ENCODE measurements at places on chromosomes 6 and 20. TPM values are rescaled to one million over a fixed set of nuclear protein-coding genes. Genes with fewer than 3 reads are reported as not detected.

DNA sequence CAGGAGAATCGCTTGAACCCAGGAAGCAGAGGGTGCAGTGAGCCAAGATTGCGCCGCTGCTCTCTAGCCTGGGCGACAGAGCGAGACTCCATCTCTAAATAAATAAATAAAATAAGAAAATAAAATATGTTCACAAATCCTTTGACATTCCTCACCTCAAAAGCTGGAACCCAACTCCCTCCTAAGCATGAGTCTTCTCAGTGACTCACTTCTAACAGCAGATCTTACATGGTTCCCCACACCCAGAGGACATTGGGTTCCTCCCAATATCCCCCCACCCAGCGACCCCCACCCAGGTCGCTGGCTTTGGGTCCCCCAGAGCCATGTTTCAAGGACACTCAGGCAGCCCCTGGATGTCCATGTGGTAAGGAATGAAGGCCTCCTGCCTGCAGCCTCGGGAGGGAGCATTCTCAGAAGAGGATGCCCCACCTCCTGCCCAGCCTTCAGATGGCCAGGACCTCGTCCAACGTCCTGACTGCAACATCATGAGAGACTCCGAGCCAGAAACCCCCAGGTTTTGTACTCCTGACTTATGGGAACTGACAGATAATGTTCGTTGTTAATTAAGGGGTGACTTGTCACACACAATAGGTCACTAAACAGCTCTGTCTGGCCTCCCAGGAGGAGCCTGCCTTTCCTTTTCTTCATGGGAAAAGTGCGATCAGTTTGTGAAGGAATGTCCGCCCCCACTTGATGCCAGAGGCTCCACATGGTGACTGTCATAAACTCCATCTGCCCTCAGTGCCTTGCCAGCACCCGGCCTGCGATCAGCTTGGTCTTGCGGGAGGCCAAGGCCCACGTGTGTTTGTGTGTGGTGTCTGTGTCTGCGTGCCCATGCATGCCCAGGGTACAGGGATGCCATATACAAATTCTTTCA is 10.1 kb upstream of the GMEB2 start:
- DNase-seq = no peak

- DNase-seq = no peak
These were observed 11.6 kb upstream of the ARFGEF2 start for GRCh38 chr20:48909910-48910309.

DNA sequence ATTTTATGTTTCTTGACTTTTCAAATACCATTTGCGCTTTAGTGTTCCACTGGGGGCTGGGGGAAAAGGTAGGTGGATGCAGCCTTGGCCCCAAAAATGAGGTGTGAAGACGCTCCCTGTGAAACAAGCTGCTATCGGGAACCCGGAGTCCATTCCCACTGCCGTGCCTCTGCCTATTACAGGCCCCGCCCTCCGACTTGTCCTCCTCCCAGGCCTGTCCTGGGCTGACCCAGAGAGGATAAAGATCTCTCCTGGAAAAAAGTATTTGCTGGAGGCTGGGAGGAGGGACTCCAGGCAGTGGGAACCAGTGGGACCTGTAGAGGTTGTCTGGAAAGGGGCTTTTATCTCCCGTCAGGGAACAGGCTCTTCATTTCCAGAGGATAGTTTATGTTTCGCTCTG is 215.0 kb downstream of the SLC24A3 start:
- DNase-seq = peak; percentile 78

DNA sequence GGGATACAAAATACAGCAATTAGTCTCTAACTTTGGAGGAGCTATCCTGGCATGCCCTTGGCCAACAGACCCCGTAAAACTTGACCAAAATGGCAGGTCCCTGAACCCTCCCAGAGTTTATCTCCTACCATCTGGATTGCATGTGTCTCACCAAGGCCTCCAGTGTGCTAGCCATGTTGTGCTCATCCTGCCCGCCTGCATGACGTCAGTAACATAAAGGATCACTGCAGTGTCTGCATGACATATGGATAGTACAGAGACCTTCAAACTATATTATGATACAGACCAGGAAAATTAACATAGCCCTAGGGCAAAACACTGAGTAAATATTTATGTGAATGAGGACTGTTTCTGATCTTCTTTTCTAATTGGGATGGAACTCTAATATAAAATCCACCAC is 25.3 kb downstream of the CPXM1 start:
- no peak for DNase-seq

Gene PKHD1
- total RNA-seq = under 0.01 TPM

Gene BCKDHB
- 19.2 TPM for total RNA-seq

Gene TLDC2
- total RNA-seq = not detected

Gene ELOVL4
- 2.1 TPM for total RNA-seq

GRCh38 chr6:148935705-148936435 is 189.0 kb downstream of the UST start:
- no peak for DNase-seq

- no peak for DNase-seq
These were observed 52.5 kb downstream of the CRYBG1 start for GRCh38 chr6:106413016-106413415.

DNA sequence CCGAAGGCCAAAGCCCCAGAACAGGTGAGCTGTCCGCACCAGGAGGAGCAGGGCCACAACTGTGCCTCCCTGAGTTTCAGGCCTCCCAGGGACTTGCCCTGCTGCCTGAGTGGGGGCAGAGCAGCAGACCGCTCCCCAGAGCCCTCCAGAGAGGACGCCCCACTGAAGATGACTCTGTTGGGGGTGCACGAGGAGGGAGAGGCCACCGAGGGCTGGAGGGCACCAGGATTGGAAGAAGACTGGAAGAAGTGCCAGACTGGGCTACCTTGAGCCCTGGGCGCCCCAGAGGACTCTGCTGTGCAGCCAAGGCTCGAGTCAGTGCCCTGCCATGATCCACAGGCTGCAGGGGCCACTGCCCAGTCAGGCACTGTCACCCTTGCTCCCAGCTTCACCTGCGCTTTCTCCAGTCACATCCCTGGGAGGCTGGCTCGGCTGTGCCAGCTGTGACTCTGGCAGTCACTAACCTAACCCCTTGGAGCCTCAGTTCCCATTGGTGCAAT is 11.3 kb downstream of the CST7 start:
- no peak for DNase-seq

Gene COL12A1
- 309 TPM for total RNA-seq

GRCh38 chr6:163634211-163635171 is 220.0 kb downstream of the QKI start:
- DNase-seq = no peak

- DNase-seq = peak; percentile 86
These were observed 154.6 kb downstream of the SASH1 start for GRCh38 chr6:148497257-148497656.

- no peak for DNase-seq
These were observed 3.3 kb upstream of the EFCAB8 start for GRCh38 chr20:32855387-32855786.

DNA sequence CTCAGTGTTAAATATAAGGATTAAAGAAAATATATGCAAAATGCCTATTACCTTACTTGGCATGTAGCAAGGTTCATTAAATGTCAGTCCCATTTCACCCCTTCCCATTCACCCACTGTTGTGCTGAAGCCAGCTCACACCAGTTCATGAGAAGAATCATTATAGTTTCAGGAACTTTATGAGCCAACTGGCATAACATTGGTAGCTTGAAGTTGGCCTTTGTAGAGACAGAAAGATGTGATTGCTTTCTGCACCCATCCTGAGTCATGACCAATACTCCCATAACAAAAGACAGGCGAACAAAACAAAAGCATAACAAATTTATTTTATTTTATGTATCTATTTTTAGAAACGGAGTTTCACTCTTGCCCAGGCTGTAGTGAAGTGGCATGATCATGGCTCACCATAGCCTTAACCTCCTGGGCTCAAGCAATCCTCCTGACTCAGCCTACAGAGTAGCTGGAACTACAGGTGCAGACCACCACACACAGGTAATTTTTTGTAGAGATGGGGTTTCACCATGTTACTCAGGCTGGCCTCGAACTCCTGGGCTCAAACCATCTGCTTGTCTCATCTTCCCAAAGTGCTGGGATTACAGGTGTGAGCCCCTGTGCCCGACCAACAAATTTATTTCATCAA is 17.6 kb upstream of the IER3 start:
- DNase-seq = no peak

- no peak for DNase-seq
These were observed 26.8 kb upstream of the MMP24 start for GRCh38 chr20:35199740-35200139.

Gene SPATA25
- 2.7 TPM for total RNA-seq

Gene ENPP5
- total RNA-seq = 0.50 TPM

Gene GJA10
- not detected for total RNA-seq

- DNase-seq = no peak
These were observed 5.1 kb downstream of the TMEM151B start for GRCh38 chr6:44275271-44275748.

- no peak for DNase-seq
These were observed 445.1 kb downstream of the DOK5 start for GRCh38 chr20:54920491-54920890.

Gene HLA-DQB1
- 0.71 TPM for total RNA-seq

Gene THBS2
- 26.4 TPM for total RNA-seq

- DNase-seq = no peak
These were observed 142.8 kb downstream of the ADGB start for GRCh38 chr6:146741609-146742008.
